HEK293T (cell line): ENCODE measurements at places on chromosomes 13 and 19.

- no peak for DNase-seq
Measured at GRCh38 chr13:102960959-102961358, 105.3 kb downstream of the SLC10A2 start.

GRCh38 chr19:1986357-1987162 is 29.0 kb downstream of the BTBD2 start:
- DNase-seq = no peak

DNA sequence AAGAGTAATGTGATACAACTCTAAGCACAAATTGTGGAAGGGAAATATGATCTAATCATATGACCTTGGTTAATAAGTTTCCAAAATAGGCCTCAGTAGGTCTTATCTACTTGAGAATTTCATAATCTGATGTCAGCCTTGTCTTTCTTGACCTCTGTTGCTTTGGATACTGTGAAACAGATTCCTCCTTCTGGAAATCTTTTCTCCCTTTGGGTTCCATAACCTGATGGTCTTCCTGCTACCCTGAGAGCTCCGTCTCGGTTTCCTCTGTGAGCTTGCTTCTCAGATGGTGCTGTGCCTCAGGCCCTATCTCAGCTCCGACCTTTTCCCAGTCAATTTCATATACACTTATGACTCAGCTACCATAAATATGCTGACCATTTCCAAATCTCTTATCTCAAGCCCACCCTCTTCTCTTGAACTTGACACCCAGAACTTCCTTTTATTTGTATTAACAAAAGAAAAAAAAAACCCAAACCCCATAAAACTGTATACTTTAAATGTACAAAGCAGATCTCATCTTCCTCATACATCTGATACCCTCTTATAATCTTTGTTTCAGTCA is 6.4 kb upstream of the SLC46A3 start:
- no peak for DNase-seq

DNA sequence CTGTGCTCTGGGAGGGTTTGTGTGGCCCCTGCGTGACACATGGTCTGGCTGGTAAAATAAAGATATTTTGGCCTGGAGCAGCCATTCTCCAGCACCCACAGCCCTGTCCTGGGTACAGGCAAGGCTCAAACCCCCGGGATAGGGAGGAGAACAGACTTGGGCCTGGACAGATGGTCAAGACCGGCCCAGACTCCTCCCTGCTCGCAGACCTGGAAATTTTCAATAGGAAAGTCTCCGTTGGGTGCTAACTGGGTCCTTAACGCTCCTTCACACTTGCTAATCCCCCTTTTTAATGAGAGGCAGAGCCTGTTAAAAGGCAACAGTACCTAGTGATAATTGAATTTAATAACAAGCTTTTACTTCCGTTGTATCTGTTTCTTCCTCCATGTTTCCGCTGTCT is 2.5 kb downstream of the PALM start:
- DNase-seq = no peak

- DNase-seq = no peak
Measured at GRCh38 chr13:60412909-60413616, 16.0 kb downstream of the TDRD3 start.

GRCh38 chr19:18846862-18847548 is 15.2 kb downstream of the UPF1 start:
- DNase-seq = peak; percentile 78

- DNase-seq = peak; percentile 72
Measured at GRCh38 chr13:49300739-49301589, 53.2 kb downstream of the CDADC1 start.

DNA sequence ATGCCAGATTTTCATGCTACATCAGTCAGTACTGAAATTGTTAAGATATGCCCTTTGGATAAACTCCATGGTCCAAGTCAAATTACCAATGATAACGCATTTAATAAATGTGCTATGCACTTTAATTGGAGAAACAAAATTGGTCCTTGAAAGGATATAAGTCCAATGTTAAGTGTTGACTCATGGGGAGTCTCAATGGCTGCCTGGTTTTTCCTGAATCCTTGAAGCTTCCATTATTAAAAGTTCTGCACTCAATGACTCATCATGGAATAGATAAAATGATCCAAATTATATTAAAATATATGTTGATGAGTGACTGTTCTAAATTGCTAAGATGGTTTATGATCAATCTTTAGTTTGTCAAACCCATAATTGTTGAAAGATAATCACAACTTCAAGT is 346.0 kb upstream of the ATXN8OS start:
- DNase-seq = no peak

DNA sequence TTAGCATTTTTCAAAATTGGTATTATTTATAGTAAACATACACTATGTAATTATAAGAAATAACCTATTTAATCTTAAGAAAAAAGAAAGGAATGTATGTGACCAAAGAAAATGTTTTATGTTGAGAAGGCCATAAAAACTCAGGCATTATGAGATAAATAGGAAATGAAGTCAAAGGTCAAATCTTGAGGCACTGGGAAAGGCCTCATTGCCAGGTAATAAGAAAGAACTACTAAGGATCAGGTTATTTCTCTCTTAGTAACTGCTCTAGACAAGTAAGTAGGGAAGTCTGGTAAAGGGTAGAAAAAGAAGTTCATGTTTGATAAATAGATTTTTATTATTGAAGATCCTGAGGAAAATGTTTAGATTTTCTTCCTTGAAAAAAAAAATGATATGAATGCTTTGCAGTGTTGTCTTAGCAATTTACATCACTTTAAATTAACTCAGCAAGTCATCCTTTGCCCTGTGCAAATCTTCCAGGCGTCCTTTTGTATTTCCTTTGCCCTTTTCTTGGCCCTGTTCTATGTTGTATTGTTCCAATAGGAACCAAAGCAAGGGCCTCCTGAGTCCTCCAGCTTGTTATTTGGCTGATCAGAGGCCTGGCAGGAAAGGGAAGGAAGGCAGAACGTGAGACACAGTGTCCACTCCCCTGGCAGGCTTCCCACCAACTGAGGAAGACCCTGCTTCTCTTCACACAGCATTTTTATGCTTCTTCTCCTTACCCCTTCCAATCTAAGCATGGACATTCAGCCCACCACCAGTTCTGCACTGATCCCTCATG is 260.4 kb upstream of the MIR17HG start:
- no peak for DNase-seq

- DNase-seq = no peak
Measured at GRCh38 chr19:55901369-55902079, 30.6 kb downstream of the NLRP13 start.

DNA sequence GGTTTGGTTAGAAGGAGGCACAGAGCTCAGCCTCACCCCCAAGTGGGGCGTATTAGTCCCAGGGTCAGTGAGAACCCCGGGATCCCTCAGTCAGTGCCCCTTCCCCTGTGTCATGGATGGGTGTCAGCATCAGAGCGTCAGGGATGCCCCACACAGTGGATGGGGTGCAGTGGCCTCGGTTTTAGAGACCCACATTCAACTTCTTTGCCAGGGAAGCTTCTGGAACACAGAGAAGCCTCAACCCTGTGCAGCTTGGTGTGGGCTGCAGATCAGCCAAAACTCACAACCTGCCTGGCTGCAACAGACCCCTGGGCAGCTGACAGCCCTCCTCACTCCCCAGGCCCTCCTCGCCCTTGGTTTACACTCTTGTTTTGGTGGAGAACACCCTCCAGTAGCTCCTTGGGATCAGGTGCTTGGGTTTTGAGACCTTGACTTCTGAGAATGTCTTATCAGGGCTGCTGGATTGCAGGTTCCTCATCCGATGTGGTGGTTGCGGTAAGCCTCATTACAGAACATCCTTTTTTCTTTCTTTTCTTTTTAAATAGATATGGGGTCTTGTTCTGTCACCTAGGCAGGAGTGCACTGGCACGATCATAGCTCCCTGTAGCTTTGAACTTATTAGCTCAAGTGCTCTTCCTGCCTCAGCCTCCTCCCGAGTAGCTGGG is 11.0 kb downstream of the ZNF333 start:
- DNase-seq = no peak

GRCh38 chr13:20132052-20132634 is 28.7 kb downstream of the GJA3 start:
- no peak for DNase-seq

- no peak for DNase-seq
Measured at GRCh38 chr13:112669881-112670499, 19.8 kb upstream of the ATP11A start.

DNA sequence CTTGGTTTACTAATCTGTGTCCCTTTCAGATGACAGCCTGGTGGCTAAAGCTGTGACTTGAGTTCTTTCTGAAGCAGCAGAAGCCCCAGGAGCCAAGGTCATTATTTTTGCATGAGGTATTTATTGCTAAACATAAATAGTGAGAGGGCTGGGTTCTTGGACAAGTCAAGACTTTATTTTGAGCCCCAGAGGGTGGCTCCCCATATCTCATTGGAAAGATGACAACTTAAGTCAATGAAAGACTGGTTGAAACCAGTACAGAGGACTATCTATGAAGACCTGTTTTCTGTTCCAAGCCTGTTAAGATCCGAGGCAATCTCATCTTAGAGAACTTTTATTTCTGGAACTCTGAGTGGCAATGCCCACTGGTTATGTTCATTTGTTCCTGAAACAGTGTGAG is 14.4 kb upstream of the ERICH6B start:
- DNase-seq = no peak

GRCh38 chr13:77475345-77476084 is 60.0 kb upstream of the SCEL start:
- no peak for DNase-seq

GRCh38 chr13:44619651-44620050 is 43.5 kb upstream of the TSC22D1 start:
- no peak for DNase-seq
